ENCODE measurements at places on chromosomes 7 and 10.

- peak; percentile 90 for DNase-seq
Measured at GRCh38 chr7:74479961-74480829, 26.5 kb downstream of the GTF2IRD1 start.

DNA sequence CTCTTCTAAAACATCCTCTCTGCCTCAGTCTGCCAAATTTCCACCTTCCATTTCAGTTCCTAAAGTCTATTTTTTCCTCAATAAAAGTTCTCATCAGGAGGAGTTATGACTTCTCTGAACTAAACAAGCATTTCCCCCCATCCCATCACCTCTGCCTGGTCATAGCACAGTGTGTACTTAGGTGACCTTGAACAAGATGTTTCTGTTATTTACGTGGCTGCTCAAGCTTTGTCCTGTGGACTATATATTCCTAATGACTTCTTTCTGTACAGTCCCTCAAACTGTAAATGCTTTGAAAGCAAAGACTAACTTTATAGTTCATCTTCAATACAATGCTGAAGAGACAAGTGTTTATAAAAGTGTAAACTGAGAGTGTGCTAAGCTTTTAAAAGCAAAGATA, 166.9 kb downstream of the CPEB3 start:
- no peak for DNase-seq

GRCh38 chr10:89327803-89328441, at the start of gene IFIT3:
TSS of gene IFIT3 (plus strand) at chr10:89327997. CDS start at chr10:89328074, 77 bp downstream.
- DNase-seq = peak; percentile 80

- DNase-seq = no peak
Measured at GRCh38 chr7:130227883-130228575, 20.4 kb downstream of the SSMEM1 start.

- no peak for DNase-seq
Measured at GRCh38 chr7:144102041-144102440, 7.3 kb upstream of the OR2A2 start.

DNA sequence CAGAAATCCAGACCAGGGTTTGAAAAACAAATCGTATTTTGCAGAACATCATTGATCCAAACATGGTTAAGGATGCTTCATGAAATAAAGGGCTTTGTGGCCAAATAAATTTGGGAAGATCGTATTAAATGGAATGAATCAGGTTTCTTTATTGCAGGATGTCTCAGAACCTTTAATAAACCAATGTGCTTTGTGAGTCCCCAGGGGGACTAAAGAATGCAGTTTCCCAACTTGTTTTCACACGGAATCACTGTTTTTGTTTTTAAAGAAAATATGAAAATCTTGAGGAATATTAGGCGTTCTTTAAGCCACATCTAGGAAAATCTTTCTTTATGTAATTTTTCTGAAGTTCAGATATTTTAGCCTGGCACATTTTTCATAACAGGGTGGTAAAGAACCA, 16.8 kb upstream of the CCDC172 start:
- DNase-seq = no peak

GRCh38 chr7:12993025-12993424, 305.6 kb downstream of the ARL4A start:
- DNase-seq = no peak

DNA sequence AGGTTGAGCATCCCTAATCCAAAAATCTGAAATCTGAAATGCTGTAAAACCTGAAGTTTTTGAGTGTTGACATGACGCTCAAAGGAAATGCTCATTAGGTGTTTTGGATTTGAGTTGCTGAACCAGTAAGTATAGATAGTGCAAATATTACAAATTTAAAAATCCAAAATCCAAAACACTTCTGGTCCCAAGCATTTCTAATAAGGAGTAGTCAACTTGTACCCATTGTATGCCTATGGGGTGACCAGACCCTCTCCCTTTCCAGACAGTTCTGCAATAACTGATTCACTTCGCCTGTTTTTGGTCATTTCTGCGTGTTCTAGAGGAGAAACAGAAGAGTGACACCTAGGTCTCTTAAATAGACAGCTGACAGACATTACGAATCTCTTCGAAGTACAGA, 90.3 kb downstream of the MMRN2 start:
- no peak for DNase-seq

DNA sequence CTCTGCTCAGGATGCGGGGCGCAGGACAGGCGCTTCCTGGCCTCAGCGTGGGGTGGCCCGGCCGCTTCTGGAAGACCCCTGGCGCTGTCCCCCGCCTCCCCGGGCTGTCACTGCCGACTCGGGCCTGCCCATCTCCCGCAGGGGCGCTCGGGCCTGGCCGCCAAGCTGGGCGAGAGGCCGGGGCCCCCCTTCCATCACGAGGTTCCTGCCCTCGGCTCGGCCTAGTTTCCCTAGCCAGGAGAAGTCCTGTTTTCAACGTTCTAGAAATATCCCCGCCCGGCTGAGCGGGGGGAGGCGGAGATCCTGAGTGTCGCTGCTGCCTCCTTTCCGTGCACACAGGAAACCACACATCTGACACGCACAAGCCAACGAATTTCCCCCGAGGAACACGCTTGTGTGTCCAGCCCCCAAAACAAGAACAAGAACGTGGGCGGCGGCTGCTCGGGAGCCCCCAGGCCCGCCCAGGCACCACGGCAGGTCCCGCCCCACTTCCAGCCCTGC, 33.7 kb downstream of the AP5Z1 start:
- DNase-seq = peak; percentile 54

DNA sequence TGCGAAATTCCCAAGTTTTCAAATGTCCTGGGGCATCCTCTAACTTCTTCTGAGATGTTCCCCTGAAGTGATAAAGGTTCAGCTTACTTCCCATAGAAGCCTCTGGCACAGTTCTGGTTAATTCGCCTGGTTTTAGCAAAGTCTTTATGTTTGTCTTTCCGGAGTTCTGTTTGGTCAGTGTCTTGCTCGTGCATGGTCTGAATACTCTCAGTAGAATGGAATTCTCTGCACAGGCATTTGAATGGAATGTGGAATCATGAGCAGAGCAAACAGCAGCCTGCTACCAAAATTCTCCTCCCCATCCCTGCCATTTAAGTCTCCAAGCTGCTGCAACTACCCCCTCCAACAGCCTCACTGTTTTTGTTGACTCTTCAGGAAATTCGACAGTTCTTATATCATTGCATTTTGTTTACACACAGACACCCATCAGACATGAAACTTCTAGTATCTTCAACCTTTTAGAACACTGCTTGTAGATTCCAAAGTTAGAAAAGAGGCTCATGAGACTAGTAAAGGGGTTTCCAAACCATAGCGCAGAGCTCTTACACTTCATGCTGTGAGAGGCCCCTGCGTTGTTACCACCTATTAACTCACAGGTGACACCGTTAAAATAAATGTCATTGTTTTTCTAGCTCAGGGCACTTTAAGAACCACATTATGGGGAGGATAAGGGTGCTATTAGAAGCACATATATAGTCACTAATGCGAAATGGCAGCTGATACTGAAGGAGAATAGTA, 129.7 kb downstream of the PLCE1 start:
- DNase-seq = no peak

GRCh38 chr10:100793055-100793454, 47.7 kb downstream of the PAX2 start:
- no peak for DNase-seq

GRCh38 chr7:77458786-77459185, 42.6 kb upstream of the GSAP start:
- DNase-seq = no peak

Measured in suppressor macrophage (primary cell).